ENCODE measurements at places on chromosomes 12 and 14.

GRCh38 chr14:68413509-68413908, 379.4 kb downstream of the ZFP36L1 start:
- DNase-seq, result no peak

DNA sequence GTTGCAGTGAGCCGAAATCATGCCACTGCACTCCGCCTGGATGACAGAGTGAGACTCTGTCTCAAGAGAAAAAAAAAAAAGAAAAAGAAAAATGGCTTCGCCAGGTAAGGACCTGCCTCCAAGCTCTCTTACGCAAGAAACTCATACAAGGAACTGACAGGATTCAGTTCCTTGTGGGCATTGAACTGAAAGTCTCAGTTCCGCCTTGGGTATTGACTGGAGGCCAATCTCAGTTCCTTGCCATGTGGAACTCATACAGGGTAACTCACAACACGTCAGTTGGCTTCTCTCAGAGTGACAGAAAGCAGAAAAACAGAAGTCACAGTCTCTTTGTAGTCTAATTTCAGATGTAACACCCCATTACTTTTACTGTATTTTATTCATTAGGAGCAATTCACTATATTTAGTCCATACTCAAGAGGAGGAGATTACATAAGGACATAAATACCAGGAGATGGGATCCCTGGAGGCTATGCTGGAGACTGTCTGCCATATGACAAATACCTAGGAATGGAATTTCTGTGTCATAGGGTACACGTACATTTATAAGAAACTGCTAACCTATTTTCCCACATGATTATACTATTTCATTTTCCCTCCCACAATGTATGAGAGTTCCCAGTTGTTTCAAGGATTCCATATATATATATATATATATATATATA, 11.4 kb upstream of the NOPCHAP1 start:
- DNase-seq, result no peak

DNA sequence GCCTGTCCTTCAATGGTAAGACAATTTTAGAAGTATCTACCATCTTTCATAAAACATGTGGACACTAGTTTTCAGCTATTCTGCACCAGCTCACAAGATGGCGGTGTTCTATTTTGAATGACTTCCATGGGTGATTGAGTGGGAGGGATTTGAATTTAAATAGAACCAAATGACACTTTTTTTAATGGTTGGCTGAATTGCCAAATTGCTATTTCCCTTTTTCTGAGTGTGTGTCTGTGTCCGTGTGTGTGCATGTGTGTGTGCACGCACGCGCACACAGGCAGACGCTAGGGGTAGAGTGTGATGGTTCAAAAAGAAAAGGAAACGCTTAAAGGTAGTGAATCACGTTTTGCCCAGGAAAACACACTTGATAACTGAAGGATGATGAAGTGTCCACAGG, 362.6 kb downstream of the DAD1 start:
- no peak for DNase-seq

DNA sequence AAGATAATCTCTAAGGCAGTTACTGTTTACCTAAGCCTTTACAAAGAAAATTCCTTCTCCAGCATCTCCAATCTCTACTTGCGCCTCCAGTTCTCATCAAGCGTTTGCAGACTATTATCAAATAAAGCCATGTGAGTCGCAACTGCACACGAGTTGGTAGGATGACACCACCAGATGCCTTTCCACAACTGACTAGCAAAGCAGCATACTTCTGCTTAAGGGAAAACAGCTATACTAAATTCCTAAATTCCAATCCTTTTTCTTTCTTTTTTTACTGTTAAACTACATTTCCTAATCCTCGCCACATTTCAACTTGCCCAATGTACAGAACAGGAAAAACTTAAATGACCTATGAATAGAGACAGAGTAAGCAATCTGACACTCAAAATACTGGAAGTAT, 166.7 kb downstream of the ITPR2 start:
- DNase-seq, result no peak

DNA sequence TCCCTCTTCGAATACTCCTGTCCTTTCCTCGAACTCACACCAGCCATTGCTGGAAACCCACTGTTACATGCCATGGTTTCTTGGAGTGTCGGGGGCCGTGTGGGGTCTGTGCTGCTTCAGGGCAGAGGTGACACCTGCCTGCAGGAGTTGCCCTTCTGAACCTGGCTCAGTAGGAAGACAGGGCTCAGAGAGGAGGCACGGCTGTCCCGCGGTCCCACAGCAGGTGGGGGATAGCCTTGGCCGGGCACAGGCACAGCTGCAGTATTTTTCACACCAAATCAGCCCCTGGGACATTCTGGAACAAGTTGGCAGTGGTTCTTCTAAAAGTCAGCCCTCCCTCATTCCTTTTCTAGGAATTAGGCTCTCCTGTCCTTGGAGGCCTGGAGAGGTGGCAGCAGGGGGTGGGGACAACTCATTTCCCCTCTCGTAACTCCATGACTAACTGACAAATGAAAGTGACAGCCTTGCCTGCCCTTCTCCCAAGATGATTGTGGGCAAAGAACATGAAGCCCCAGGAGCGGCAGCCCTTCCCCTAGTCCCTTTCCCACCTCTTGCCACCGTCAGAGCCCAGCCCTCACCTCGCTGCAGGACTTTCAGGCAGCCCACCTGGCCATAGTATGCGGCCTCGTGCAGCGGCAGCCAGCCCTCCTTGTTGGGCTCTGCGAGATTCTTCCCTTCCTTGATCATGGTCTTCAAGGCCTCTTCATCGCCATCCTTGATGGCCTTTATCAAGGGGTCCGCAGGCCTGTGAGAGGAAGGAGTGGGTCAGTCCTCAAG, 22.4 kb downstream of the ASB2 start:
- no peak for DNase-seq

DNA sequence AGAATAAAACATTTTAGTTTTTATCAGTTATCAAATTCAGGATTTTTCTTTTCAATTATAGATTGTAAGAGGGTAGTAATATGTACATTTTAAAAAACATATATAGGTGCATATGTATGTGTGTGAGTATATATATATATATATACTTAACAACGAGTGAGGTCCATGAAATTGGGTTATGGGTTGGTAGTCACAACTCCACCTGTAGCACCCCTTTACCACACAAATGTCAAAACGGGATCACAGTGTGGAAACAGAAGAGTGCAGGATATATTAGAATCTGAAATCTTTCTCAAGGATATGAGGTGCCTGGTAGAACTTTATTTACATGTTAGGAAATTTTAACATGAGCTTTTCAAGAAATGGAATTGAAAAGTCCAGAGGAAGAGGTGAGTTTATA, 31.3 kb downstream of the MIA2 start:
- DNase-seq, result no peak

DNA sequence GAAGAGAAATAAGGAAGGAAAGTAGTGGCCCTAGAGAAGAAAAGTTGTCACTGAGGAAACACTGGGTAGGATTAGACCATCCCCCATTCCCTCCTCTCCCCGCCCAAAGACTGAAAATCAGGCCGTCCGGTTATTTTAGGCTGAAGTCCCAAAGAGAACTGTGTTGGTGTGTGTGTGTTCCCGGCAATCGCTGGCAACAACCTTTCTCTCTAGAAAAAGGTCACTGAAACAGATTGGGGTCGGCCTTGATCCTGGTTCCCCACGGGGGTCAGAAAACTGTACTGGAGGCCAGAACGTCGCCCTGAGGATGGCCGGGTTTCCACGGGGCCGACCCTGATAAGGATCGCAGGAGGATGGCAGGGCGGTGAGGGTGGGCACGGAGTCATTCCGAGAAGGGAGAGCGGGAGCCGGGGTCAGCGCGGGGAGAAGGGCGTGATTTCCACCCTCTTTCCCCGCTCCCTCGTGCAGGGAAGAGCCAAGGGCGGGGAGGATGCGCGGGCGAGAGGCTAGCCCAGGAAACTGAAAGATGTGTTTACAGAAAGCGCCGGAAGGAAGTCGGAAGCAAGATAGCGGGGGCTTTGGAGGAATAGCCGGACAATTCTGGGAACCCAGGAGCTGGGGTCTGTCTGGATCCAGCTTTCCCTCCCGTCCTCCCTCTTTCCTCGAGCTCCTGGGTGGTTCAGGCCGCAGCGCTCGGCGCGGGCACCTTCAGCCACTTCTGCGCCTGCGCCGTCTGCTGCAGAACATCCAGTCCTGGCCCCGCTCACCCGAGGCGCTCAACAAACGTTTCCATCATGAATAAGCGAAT, 25.3 kb upstream of the SPTLC2 start:
- no peak for DNase-seq

DNA sequence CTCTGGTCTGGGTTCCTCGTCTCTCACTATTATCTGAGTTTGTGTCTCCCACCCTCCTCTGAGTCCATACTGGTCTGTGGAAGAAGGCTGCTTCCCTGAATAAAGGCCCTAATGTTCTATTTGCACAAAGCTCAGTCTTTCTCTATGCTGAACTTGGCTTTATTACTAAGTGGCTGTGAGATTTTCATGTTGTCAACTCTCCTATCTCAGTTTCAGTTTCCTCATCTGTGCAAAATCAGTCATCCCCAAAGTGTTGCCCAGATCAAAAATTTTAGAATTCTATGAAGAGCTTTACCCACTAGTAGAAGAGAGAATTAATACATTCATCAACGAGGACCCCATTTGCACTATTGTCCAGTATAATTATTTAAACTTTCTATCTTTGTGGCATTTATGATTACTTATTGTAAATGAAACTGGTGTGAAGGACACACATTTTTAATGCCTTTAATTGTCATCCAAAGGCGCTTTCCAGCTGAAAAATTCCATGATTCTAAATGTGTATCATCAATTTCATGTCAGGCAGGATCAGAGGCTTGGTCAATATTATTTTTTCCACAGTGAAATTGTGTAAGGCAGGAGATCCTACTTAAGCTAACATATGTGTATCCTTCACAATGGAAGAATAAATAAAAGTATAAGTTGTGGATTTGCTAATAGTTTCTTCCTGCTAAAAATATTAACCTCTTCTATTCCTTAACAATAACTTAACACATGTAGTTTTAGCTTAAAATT, 79.1 kb upstream of the EEA1 start:
- DNase-seq, result no peak

GRCh38 chr14:31057035-31057434, 30.9 kb upstream of the STRN3 start:
- DNase-seq, result no peak

DNA sequence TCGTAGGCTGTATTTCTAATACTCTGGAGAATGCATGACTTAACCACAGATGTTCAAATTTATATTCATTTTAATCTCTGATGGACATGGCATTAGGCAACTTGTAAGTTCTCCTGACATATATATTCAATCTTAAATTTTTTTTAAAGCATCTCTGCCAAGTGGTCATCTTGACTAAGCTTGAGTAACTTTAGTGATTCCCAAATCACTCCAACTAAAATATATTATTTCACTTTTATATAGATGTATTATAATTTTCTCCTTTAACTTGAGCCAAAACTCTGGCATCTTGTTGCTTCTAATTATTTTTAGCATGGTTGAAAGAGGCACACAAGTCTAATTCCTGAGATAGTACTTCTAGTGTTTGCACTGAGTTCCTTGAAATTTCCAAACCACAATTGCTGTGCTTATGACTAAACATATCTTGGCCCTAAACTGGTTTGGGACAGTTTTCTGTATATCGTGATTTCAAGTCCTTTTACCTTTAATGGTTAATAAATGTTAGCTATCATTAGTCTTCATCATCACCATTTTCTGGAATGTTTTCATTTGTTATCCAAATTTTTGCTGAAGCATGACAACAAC, 8.4 kb downstream of the LRFN5 start:
- DNase-seq, result no peak

- DNase-seq, result no peak
These were observed 453.0 kb upstream of the MIS18BP1 start for GRCh38 chr14:45705940-45706534.

DNA sequence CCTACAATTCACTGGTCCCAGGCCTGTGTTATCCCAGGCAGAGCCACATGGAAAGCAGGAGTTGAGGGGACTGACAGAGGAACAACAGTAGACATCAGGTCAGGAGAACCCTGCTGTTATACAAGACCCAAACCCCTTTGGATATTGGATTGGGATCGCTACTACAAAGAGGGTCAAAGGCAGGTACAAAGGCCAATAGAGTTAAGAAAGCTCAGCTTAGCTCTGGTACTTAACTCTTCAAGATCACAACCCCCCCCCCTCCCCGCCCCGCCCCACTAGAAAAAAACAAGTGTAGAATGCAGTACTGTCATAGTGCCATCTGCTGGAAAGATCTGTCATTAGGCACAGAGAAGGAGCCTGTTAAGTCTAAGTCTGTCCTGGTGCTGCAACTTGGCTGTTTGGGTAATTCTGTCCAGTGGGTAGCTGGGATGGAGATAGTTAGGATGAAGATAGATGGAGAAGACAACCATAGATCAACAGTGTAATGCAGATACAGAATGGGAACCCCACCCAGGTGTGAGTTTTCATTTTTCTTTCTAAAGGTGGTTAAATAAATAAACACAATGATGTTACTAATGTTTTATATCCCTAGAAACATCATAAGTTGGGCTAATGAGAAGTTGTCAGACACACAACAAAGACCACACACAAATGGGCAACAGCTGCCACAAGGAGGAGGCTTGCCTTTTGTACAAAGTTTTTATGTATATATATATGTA, 17.2 kb downstream of the REM2 start:
- no peak for DNase-seq

GRCh38 chr14:65070471-65070976, 31.8 kb downstream of the MAX start:
- DNase-seq, result no peak

GRCh38 chr12:114852976-114853529, 169.1 kb upstream of the TBX3 start:
- no peak for DNase-seq

- no peak for DNase-seq
These were observed 33.1 kb upstream of the DICER1 start for GRCh38 chr14:95190346-95190840.

GRCh38 chr12:125330645-125331341, 265.6 kb downstream of the AACS start:
- peak; percentile 96 for DNase-seq

DNA sequence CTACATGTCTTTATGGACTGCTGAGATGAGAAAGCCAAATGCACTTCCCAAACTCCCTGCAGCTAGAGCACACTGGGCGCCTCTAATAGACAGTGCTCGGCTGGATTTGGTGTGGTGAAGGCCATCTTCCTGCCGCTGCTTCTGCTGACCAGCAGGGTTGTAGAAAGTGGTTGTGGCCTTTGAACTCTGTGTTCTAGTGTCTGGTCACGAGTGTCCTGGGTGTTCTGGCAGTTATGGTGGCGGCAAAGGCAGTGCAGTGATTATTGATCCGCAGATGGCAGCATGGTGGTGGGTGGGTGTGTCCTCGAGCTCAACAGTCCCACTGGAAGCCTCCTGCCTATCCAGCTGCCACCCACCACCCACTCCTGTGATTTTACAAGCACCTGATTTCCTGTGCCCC, 43.4 kb downstream of the SMIM41 start:
- no peak for DNase-seq
